ENCODE measurements at places on chromosomes 6 and 20.

DNA sequence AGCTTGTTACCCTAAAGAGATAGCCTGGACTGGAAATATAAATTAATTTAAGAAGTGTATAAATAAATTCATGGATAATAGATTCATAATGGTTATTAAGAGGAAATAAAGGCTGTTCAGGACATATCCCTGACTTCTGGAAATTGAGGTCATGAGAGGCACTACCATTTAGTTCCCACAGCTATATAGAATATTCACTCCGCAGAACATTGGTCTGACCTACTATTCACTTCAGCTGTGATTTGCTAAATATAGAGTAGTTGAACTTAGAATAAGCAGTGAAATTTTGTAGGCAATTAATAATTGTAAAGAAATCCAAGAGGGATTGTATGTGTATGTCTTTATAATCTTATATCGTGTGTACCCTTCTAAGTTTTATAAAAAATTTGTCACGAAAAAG, 112.8 kb downstream of the ARID1B start:
- DNase-seq: no peak

- no peak for DNase-seq
These were observed 68.7 kb upstream of the FBXO30 start for GRCh38 chr6:145883263-145883662.

DNA sequence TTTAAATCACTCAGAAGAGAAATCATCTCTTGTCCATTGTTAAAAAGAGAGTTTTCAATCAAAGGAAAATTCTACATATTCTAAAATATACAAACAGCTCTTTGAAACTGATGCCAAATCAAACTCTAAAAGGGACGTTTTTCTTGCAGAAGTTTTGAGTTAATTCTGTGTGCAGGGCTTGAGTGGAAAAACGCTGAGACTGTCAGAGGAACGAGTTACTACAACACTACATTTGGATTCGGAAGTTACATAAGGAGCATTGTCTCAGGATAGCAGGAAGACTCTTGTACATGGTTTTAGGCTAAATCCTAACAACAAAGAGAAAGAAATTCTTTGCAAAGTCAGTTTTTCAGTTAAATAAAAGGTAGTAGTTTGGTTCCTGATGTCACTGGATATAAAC, 155.7 kb upstream of the SUPT3H start:
- no peak for DNase-seq

DNA sequence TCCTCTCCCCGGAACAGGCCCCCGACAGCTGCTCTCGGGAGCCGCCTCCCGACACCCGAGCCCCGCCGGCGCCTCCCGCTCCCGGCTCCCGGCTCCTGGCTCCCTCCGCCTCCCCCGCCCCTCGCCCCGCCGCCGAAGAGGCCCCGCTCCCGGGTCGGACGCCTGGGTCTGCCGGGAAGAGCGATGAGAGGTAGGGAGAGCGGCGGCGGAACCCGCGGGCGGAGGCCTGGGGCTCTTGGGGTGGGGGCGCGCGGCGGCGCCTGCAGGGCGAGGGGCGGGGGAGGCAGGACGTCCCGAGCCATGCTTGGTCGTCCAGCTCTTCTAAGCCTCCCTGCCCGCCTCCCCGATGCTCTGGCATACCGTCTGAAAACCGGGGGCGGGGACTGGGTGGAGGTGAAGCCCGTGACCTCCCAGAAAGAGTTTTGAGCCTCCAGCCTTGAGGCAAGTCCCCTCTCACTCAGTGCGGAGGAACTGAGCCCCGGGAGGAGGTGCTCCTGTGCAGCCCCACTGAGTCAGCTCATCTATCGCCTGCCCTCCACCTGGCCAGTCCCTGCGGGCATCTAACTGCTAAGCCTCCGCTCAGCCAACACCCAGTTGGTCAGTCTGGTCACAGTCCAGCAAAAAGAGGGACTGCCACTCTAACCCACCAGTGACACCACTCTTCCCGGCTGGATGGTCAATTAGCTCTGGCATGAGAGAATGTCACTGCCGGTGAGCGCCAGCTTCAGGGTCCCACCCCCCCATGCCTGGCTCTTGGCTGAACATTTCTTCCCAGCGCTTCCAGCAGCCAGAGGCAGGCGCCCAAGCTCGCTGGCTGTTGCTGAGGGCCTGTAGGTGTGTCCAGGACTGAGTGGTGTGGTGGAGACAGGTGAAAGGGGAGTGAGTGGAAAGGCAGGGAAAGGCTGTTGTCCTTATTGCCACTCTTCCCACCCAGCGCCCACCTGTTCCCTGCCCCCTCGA, 482 bp downstream of the DDR1 start:
- DNase-seq: peak; percentile 77

DNA sequence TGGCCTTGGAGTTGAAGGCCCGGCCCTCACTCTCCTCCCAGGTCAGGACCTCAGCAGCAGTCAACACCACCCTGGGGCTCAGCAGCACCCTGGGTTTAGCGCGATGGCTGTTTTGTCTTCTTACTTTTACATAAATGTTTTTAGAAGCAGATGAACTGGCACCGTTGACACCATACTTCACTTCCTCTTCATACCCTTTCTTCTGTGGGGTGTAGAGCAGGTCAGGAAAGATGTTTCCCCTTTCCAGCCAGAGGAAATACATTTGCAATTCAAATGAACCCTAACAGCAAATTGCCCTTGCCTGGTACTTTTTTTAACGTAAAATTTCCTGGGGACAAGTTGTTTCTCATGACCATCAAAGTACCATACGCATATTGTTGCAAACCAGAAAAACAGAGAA, 54.7 kb upstream of the SNX9 start:
- DNase-seq: no peak

DNA sequence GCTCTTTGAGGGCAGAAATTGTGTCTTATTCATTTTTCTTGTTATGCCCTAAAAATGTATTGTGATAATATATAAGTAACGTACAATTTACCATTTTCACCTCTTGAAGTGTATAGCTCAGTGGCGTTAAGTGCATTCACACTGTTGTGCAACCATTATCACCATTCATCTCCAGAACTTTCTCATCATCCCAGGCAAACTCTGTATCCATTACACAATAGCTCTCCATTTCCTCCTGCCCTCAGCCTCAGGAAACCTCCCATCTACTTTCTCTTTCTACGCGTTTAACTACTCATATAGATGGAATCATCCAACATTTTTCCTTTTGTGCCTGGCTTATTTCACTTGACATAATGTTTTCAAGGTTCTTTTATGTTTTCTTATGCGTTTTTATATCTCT, 184.6 kb downstream of the ESR1 start:
- no peak for DNase-seq

GRCh38 chr20:6579417-6579816, 188.1 kb upstream of the BMP2 start:
- no peak for DNase-seq

DNA sequence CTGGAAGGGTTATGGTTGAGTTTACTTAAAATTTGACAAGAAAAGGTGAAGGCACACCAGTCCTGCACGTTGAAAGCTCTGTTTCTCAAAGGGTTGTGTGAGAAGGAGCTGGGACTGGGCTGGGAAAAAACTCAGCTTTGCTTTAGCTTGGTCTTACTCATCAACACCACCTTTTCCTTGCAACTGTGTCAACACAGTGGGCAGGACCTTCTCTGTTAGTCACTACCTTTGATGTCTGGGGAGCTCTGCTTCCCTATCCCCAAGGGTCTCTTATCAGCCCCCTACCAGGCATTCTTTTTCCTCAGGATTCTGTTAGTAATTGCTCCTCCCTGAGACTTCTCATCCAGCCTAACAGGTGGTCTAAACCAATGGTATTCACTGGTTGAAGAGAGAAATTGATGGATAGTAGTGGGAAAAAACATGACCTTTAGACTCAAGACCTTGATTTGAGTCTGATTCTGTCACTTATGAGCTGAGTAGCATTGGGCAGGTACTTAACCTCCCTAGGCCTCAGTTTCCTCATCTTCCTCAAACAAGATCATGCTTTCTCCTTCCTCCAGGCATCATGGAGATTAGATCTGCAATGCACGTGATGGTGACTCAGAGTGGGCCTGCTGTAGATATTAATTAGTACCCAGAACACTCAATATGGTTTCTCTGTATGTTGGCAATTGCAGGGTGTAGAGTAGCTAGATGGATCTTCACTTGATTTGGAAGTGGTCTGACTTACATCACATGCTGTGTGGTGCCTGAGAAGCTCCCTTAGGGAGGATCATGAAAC, 17.2 kb upstream of the FOXA2 start:
- DNase-seq: no peak

DNA sequence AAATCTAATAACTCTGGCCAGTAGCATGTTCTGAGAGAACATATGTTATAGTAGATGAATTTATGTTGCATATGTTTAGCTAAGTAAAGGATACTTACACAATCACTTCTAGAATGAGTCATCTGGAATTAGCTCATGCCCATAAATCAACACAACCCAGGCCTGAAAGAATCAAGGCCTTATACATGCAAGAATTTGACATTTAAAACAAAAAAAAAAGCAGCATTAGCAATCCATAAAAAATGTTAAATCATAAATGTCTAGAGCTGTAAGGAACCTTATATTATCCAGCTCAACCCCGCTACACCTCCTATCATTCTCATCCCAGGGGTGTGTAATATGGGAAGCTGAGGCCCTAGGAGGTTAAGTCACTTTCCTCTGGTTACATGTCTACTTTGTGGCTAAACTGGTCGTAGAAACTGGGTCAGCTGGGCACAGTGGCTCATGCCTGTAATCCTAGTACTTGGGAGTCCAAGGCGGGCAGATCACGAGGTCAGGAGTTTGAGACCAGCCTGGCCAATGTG, 105.2 kb upstream of the CARMIL1 start:
- no peak for DNase-seq

- no peak for DNase-seq
These were observed 159.4 kb upstream of the CITED2 start for GRCh38 chr6:139533573-139534471.

DNA sequence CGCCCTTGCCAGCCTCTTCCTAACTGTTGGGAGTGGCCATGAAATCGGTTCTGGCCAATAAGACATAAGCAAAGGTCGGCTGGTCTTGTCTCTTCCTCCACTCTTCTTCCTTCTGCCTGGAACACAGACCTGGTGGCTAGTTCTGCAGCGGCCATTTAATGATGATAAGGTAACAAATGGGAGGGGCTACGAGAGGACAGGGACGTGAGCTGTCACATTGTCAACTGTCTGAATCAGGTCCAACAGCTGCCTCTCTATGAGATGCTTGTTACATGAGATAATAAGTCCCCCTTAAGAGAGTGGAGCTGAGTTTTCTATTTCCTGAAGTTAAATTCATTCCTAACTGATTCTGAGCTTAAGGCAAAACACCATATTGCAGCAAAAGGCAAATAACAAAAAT, 12.5 kb upstream of the TMEM242 start:
- no peak for DNase-seq

- no peak for DNase-seq
These were observed 111.9 kb downstream of the CEBPB start for GRCh38 chr20:50302341-50303057.

- no peak for DNase-seq
These were observed 114.3 kb downstream of the GJA1 start for GRCh38 chr6:121549736-121550135.

DNA sequence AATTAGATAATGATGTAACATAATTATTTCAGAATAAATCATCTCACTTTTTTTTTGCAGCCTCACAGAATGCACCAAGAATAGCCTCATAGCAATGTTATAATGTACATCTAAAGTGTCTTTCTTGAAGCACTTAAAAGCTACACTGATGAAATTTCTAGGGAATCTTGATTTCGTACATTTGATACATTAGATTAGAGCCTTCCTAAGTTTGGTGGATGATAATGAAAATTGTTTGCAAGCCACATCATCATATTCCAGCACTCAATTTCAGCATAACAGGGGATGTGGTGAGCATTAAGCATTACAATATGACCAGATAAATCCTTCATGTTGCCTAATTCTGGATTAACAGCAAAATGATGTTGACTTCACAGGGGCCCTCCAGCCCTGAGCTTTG, 9.7 kb upstream of the METTL24 start:
- DNase-seq: no peak

All from activated CD8-positive, alpha-beta T cell treated with anti-CD3 and anti-CD28 coated beads for 36 hours (primary cell).